Glutamatergic neuron (in vitro differentiated cells): ENCODE measurements at places on chromosomes 2 and 18. TPM values are rescaled to one million over a fixed set of nuclear protein-coding genes. Genes with fewer than 3 reads are reported as not detected.

GRCh38 chr2:42045352-42045751 lies 2.5 kb upstream of the PKDCC start:
- DNase-seq = no peak

DNA sequence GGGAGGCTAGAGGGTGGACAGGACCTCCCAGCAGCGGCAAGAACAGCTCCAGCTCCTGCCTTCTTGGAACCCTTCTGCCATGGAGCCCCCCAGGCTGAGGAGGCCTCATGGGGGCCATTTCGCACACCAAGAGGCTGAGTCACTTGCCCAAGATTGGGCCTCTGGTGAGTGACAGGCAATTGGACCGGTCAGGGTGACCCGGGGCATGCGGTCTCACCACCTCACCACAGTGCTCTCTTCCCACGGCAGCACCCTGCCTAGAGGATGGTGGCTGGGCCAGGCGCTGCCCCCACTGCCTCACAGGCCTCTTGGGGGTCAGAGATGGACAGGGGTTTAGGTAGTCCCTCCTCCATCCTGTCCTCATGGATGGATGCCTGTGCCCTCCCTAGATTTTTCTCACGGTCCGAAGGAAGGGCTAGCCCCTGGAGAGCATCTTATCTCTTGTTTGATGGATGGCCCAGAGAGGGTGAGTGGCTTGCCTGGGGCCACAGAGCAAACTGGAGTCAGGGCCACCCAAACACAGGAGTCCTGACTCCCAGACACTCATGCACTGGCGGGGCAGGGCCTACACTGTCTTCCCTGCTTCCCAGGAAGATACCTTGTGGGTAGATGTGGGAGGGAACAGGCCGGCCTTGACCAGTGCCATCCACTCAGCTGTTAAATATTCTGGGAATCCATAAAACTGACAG lies 119.2 kb downstream of the INHBB start:
- peak; percentile 7 for DNase-seq

The CFC1B gene
- total RNA-seq = not detected

DNA sequence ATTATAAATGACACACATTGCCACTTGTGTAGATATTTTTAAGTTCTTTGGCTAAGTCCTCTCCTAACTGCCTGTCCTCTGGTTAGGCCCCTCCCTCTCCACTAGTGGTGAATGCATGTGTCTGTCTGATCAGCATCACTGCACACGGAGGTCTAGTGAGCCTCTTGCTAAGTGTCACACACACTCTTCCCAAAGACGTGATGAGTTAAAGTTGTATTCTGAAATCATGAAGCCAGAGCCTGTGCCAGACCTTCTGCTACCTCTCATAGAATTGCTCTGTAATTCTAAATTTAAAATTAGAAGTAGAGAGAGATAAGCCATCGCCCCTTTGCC lies 41.3 kb downstream of the RALB start:
- DNase-seq = no peak

The RASGRP3 gene
- not detected for total RNA-seq

DNA sequence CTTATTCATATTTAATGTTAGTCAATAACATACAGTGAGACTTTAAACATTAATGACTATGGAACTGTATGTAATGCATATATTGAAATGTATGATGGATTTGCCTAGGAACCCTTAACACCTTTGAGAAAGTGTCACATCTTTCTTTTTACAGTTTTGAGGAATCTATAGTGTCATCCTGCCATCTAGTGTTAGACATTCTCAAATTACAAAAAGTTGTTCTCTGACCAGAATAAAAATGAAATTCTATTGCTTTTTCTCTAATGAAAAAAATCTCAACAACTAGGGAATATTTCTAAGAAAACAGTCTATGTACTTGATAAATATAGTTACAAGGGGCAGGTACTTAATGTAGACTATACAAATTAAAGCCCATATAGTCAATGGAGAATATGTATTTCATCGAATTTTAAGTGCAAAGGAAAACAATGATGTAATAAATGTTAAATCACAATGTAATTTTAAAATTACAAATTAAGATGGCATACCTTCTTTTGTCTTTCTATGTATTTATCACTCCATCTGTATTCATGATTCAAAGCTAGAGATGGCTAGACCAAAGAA lies 5.1 kb upstream of the CALCRL start:
- DNase-seq = no peak

The ZC3H8 gene
- total RNA-seq = 13.1 TPM

DNA sequence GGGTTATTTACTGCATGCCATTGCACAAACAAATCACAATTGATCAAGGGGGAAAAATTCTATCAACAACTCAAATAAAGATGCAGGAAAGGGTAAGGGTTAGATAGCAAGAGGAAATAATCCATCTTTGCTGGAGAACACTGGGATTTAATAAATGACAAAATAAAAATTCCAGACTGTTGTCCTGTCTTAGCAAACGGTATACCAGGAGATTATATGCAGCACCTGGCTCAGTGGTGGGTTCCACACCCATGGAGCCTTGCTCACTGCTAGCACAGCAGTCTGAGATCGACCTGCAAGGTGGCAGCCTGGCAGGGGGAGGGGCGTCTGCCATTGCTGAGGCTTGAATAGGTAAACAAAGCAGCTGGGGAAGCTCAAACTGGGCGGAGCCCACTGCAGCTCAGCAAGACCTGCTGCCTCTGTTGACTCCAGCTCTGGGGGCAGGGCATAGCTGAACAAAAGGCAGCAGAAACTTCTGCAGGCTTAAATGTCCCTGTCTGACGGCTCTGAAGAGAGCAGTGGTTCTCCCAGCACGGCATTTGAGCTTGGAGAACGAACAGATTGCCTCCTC lies 296.5 kb upstream of the THSD7B start:
- no peak for DNase-seq

DNA sequence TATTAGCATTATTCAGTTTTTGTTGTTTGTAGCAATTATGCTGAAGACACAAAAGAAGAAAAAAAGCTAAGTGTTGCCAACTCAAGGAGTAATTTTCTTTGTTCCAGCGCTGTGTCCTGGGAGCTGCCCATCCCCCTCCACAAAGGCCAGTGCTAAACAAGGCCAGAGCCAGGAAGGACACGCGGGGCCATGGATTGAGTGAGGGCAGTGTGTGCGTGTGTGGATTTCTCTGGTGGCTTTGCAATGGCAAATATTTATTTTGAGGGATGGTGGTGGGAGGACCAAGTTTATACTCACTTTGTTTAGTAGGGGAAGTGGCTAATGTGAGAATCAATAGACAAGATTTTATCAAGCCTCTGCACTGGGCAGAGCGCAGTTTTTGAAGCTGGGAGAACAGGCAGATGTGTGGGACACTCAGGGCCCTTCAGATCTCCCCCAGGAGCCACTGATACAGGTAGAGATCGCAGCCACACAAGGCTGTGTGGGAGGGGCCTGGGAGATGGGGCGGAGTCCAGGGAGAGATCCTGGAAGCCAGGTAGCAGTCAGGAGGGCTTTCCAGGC lies 11.4 kb downstream of the AGAP1 start:
- DNase-seq = peak; percentile 58

DNA sequence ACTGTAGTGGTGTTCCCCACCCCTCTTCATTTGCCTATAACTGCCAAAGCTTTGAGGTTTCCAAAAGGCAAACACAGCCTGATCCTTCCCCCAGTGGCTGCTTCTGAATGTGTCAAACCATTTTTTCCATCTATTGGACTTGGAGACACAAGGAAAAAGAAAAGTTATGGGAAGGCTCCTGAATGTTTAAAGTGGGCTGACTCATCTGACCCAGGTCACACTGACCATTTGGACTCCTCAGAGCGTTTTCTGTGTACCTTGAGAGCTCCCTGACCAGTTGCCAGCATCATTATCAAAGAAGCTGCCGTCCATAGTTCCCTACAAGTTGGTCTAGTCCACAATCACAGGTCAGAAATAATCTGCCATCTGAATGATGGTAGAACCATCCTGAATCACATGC lies 123.4 kb upstream of the COL3A1 start:
- no peak for DNase-seq
